ENCODE measurements at places on chromosomes 3 and 15.

- DNase-seq = no peak
These were observed 334.3 kb downstream of the ULK4 start for GRCh38 chr3:41627477-41628087.

GRCh38 chr3:154095832-154096421, 25.3 kb upstream of the ARHGEF26 start:
- no peak for DNase-seq

GRCh38 chr15:88805031-88805780, 2.0 kb downstream of the ACAN start:
- DNase-seq = no peak

DNA sequence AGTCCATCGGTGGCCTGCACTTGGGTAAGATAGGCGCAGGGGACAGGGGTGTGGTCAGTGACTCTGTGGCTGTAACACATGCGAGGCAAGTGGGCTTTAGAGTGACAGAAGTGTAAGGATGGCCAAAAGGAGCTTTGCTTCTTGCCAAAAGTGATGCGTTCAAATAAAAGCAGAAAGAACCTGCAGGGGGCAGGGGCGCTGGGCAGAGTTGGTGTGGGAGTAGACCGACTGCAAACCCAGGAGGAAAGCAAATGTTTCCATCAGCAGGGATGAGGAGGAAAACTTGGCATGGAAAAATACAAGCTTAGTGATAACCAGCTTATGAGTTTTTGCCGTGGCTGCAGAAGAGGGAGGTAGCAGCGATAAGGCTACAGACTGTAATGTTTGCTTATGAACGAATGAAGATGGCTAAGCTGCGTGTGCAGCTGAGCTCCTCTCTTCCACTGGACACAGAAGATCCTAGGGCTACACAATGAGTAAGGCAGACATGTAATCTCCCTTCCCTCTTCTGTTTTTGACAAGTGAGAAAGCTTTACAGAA, 149.4 kb downstream of the WNT5A start:
- DNase-seq = no peak

- no peak for DNase-seq
These were observed 40.6 kb upstream of the FLNB start for GRCh38 chr3:57967590-57967989.

DNA sequence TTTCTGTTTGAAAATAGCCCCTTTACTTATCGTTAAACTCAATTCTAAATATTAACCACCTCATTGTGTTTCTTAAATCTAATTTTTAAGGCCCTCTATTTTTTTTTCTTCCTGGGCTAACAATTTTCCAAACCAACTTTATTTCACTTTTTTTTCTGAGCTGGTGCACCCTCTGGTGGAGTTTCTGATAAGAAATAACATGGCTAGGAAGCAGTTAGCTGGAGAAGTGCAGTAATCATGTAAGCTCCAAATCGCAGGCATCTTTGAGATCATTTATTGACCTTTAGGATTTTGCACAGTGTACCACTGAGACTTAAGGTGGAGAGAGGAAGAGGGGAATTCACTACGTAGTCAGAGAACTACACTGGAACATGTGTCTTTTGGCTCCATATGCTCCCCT, 6.4 kb downstream of the TMEM207 start:
- DNase-seq = peak; percentile 41

DNA sequence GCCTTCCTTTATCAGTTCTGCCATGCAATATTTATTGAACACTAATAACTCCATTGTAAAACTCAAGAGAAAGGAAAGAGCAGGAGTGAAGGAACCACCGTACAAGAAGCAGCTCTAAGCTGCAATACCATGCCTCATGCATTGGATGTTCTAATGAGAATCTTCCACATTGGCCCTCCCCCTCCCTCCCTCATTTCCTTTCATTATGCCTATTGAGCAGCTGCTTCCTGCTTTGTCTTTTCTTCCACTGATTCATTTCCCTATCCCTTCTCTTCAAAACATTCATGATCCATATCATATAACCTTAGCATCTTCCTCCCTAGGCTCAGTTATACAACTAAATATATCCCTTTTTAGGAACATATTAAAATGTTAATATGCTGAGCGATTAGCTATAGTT, 698.7 kb upstream of the GOLIM4 start:
- DNase-seq = no peak

DNA sequence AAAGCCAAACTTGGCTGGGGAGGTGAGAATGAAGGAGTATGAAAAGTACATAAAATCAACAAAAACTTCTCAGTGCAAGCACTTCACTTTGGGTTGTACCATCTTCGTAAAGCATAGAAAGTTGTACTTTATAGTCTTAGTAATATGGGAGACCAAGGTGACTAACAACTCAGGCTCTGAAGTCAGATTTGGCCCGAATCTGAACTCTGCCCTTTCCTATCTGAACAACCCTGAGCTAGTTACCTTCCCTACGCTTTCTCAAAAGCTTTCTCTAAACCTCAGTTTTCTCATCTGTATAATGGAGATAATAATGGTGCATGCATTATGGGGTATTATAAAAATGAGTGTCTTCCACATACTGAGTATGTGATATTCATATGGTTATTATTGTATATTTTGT, 285.4 kb upstream of the UMPS start:
- no peak for DNase-seq

DNA sequence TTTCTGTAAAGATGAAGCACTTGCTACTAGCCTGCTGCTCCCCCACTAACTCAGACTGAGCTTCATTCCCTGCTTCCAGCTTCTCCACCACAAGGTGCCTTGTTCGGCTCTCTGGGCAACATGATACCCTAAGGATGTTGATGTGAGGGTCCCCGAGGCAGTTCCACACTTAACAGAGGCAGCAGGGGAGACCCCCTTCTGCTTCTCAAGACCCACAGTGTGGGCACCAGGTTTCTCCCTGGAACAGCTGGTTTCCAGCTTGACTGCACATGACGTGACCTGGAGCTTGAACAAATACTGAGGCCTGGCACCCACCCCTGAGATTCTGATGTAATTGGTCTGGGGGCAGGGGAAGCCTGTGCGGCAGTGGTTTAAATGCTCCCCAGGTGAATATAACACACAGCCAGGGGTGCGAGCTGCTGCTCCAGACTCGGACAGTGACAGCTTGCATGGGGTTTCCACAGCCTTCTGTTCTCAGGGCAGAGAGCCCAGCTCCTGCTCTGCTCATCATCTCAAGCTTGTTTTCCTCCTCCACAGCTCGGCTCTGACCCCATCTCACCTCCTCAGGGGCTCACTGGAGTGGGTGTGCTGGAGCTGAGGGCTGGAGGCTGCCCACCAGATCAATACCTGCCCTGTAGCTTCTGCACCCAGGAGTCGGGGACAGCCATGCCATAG, 95.0 kb upstream of the HACD2 start:
- DNase-seq = no peak

- no peak for DNase-seq
These were observed 395.2 kb upstream of the TPM1 start for GRCh38 chr15:62647202-62647842.

GRCh38 chr3:124076235-124076634, 84.3 kb upstream of the ROPN1 start:
- no peak for DNase-seq

DNA sequence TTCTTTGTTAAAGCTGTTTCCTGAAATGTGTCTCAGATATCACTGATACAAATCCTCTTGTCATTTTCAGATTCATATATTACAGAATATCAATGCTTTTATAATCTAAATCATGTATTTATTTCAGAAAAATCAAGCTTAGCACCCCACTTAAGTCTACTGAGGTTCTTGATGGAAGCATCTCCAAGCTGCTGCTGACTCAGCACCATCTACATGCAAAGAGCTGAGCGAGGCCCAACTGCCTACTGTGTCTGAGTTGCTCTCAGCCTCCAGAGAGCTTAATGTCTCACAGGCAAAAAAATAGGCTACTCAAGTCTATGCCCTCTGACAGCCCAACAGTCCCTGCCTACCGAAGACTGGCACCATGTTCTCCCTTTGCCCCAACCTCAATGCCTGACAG, 29.2 kb upstream of the STIMATE start:
- DNase-seq = no peak

- DNase-seq = peak; percentile 41
These were observed 1.1 kb downstream of the PLXND1 start for GRCh38 chr3:129605203-129605921.

DNA sequence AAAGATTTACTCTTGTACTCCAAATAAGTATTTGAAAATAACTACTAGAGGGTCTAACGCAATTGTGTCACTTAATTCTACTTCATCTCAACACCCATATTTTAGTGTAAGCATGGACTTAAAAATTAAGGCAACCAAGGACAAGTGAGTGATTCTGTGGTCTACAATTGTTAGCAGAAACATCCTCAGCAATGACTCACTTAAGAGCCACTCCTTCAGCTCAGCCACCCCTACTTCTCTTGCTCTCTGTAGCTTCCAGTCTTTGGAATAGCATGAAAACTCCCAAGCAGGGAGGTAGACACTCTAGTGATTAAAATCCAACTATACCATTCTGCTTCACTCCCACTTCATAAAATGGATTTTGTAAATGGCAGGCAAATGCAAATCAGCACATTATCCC, 116.0 kb upstream of the LRRN1 start:
- DNase-seq = no peak

- DNase-seq = no peak
These were observed 212.5 kb downstream of the CHST2 start for GRCh38 chr3:143332026-143332425.

- DNase-seq = no peak
These were observed 96.8 kb downstream of the ZNF385D start for GRCh38 chr3:21654241-21654640.

DNA sequence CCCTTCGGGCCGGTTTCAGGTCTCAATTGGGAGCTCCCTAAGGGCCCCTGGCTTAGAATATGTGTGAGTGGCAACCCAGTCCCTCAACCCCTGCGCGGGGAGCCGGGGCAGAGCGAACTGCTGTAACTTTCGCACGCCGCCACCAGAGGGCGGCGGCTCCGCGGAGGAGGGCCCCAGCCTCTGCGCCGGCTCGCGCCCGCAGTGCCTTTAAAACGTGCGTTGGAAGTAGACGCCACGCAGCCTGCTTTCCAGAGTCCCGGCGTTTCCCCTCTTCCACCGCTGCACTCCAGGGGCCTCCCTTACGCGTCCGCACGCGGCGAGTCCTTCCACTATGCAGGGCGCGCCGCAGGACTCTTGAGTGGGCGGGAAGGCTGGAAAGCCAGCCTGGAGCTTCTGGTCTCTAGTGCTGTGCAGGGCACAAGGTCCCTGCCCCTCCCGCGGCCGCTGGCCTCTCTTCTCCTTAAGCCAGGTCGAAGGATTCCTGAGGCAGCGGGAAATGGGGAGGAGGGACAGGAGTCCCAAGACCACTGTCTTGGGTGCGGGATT, 23.7 kb upstream of the RNU6-1 start:
- DNase-seq = peak; percentile 79

DNA sequence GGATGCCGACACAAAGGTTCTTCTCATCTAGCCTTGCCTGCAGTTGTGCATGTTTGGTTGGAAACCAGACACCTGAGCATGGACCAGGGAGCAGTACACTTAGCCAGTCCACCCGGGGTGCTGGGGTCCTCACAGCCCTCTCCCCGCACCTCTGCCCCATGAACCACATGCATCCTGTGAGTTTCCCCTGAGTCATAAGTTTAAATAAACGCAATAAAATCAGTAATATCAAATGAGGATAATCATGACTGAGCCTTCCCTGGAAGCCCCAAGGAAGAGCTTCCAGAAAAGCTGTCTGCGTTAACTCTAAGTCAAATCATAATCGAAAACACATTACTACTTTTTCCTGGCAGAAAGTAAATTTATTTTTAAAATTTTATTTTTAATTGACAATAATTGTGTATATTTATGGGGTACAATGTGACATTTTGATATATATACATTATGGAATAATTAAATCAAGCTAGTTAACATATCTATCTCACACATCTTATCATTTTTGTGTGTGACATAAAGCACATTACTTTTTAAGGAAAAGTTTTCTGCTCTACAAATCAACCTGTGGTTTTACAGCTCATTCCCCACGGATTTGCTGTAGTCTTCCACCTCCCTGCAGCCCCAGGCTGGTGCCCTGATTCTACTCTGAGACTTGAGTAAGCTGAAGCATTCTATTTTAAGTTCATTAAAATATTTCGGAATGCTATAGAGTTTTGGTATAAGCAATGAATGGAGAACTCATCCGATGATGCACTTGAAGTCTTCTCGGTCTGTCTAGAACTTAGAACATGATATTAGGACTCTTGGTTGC, 166.0 kb upstream of the EIF1B start:
- DNase-seq = no peak

DNA sequence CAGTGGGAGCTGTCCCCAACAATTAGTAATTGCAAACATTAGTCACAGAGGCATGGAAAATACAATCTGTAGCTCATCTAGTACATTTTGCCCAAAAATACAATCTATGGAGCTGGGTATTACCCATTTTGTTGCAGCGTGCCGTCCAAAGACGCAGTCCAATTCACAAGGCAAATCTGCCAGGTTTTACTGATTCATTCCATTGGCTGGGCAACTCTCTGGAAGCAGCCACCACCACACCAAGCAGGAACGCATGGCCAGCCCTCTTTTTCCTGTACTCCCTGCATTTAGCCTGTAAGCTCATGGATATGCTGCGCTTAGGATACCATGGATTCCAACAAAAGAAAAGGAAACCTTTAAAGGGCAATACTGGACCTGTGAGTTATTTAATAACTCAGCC, 60.5 kb upstream of the ARRDC4 start:
- DNase-seq = no peak

- DNase-seq = no peak
These were observed 7.4 kb upstream of the ANPEP start for GRCh38 chr15:89822026-89822425.

- DNase-seq = no peak
These were observed 517.5 kb upstream of the UBE2E2 start for GRCh38 chr3:22685597-22685996.

- DNase-seq = no peak
These were observed 14.3 kb upstream of the LIMD1 start for GRCh38 chr3:45580112-45580765.

DNA sequence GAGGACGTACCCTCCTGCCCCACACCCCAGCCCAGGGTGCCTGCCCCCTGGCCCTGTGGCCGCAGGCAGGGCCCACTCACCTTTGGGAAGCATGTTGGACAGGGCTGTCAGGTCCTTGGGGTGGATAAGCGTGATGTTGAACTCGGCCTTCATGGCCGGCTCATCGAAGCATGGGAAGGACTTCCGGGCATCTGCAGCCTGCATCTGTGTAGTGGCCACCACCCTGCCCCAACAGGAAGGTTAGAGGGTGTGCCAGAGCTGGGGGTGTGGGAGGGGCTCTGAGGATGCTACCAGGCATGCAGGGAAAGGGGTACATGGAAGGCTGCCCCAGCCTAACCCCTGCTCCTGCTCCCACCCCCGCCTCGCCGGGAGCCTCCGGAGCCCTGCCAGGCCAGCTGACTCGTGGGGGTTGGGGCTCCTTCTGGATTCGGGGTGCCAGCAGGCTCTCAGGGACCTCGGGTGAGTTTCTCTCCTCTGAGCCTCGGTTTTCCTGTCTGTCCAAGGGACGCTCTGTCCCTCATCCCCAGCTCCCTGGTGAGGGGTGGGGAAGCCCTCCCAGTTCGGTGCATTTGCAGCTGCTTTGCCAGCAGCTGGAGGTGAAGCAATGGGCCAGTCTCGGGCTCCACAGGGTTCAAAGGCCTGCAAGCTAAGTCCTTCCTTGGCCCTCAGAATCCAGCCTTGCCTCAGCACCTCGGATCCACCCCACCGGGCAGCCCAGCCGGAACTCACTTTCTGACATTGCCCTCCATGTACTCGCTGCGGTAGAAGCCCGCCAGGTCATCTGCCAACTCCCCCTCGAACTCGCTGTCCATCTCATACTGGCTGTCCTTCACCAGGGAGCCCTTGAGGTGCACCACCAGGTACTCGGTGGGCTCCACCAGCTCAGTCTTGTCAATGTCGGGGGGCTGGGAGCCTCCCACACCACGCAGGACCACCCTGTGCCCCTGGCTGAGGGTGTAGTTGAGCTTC, 9.1 kb downstream of the ANPEP start:
- no peak for DNase-seq
